ENCODE measurements at places on chromosomes 3 and 15. TPM values are rescaled to one million over a fixed set of nuclear protein-coding genes. Genes with fewer than 3 reads are reported as not detected.

DNA sequence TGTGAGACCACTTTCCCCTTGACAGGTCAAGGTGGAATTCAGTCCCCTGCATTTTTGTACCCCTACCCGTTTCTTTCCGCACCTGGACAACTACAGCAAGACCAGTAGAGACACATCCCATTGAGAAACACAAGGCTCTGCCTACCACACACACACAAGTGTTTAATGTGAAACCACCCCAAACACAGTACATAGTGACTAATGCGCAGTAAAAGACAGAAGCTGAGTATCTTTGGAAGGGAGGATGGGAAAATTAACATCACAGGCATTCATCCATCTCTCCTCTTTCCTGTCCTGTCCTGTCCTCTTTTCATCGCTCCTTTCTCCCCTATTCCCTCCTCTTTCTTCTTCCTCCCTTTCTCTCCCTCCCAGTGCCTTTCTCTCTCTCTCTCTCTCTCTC, 64.8 kb downstream of the SCN11A start:
- DNase-seq = no peak

DNA sequence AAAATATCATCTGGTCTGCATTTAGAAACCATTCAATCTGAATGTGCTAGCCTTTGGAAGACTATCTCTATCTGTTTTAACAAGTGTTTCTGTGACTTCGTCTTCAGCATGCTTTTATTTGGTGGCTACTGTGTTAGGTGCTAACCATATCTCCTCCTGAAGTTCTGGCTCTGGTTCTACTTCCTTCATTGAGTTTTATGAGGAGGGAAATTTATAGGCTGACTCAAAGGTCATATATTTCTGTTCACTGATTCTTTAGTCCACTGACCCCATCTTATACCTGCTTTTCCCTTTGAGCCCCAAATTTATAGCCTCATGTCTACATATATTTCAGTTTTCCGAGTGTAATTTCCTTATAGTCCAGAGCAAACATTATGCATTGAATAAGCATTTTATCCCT, 295.0 kb upstream of the RASGRP1 start:
- DNase-seq = no peak

NKTR gene
- 79.5 TPM for polyA plus RNA-seq

GUCA1C gene
- not detected for polyA plus RNA-seq

GOLGA6B gene
- polyA plus RNA-seq = 0.32 TPM

- no peak for DNase-seq
Observed at GRCh38 chr3:192906940-192907339, 10.7 kb downstream of the MB21D2 start.

- peak; percentile 31 for DNase-seq
Observed at GRCh38 chr3:176896640-176897039, 300.6 kb downstream of the TBL1XR1 start.

- DNase-seq = no peak
Observed at GRCh38 chr3:23129817-23130216, 73.3 kb upstream of the UBE2E2 start.

NGRN gene
- 158 TPM for polyA plus RNA-seq

- DNase-seq = peak; percentile 55
Observed at GRCh38 chr3:12371525-12372140, 82.8 kb downstream of the PPARG start.

FAM3D gene
- polyA plus RNA-seq = 0.69 TPM

DNA sequence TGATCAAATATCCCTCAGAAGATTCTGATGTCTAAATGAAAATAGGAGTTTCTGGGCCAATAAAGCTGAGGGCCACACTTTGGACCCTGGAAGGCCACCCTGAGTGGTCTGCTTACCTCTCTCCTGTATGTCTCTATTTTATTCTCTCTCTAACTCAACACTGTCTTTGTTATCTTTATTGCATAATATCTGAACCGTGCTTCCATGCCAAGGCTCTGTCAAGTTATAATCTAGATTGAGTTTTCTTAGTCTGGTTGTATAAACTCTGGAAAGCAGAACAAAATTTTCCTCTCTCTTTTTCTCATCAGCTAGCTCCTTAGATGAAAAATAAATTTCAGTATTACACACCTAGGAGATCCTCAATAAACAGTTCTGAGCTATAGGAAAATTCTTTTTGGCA, 36.2 kb upstream of the ACTL6A start:
- DNase-seq = peak; percentile 30

SNURF gene
- polyA plus RNA-seq = 12.0 TPM

- no peak for DNase-seq
Observed at GRCh38 chr3:177005718-177006405, 191.4 kb downstream of the TBL1XR1 start.

DNA sequence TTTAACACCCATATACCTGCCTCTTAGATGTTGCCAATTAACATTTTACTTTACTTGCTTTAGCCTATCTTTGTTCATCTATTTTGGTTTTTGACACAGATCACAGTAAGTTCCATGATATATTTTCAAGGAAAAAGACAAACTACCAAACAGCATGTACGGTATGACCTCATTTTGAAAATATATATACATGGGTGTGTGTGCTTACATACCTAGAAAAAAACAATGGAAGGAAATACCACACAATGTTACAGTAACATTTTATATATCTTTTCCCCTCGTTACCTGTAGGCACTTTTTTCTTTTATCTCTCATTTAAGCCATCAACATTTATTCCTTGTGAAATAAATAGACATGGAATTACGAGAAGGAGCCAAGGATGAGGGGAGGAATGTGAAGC, 170.0 kb downstream of the FOXP1 start:
- no peak for DNase-seq

ATP13A5 gene
- polyA plus RNA-seq = 0.16 TPM

TOMM70 gene
- 34.3 TPM for polyA plus RNA-seq

DNA sequence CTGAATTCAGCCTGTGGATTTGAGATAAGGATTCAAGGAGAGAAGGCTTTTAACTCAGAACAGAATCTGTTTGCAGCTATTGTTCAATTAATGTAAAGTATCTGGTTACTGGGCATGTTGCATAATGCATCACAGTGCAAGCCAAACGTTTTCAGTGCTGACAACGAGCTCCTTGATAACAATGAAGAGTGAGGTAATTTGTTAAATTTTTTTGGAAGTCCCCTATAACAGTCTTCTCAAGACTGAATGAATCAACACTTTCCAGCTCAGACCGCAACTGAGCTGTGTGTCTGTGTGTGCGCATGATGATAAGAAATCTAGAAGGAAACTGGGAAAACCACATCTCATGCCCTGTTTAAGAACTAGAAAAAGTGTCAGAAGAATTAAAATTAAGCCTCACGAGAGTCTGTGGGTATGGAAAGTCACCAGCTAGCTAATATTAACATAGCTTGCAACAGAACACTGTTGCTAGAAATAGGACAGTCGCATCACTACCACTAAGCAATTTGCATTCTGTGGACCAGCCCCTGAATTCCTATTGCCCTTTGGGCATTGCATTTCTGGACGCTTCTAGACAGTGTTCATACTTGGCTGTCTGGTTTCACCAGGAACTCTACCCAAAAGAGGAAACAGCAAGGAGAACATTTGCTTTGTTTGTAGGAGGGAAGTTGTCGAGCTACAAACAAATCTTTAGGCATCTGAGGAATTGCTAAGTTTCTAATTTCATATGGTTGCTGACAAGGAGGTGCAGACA, 43.7 kb upstream of the ATP2C1 start:
- no peak for DNase-seq

DNA sequence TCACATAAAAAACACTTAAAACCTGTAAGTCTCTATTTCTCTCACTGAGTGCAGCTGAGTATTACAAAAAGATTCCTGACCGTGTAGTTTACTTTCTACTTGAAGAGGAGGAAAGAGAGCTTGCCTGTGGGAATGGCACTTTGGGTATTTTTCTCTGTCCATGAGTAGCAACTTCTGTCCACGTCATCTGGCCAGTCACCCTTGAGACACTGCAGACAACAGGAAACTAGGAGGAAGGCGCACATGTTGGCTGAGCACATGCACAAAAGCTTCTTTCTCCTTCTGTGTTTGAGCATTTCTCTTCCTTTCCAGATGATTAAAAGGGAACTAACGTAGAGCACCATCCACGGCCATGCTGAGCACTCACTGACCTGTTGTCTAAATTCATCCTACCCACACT, 19.7 kb downstream of the STARD5 start:
- peak; percentile 76 for DNase-seq

GRCh38 chr3:53659996-53660395, 165.6 kb downstream of the CACNA1D start:
- no peak for DNase-seq

- no peak for DNase-seq
Observed at GRCh38 chr15:85832394-85832793, 37.7 kb upstream of the KLHL25 start.

GRCh38 chr3:123819949-123820348, 64.2 kb downstream of the MYLK start:
- DNase-seq = no peak

- DNase-seq = no peak
Observed at GRCh38 chr15:59159210-59159609, 47.4 kb upstream of the LDHAL6B start.

GRCh38 chr3:195907684-195907933, 742 bp downstream of the TNK2 start:
- no peak for DNase-seq

- DNase-seq = peak; percentile 75
Observed at GRCh38 chr15:55846116-55846707, 103.3 kb upstream of the PRTG start.

DENND4A gene
- 3.5 TPM for polyA plus RNA-seq

CX3CR1 gene
- polyA plus RNA-seq = 1.4 TPM

DNA sequence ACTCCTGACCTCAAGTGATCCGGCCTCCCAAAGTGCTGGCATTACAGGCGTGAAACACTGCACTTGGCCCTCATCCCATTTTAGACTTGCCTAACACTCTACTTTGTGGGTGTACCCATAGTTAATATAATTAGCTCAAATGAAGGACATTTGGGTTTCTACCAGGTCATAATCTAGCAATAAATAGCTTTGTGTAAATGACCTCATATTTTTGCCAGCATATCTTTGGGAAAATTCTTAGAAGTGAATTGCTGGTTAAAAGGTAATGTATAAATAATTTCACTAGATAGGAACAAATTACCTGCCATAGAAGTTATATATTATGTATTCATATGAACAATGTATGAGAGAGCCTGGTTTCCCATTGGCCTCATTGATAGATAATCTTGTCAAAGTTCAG, 206.0 kb downstream of the DIPK2A start:
- DNase-seq = no peak

- DNase-seq = no peak
Observed at GRCh38 chr3:28645149-28645548, 296.5 kb upstream of the AZI2 start.

GRCh38 chr15:79171320-79172031, 80.9 kb upstream of the RASGRF1 start:
- DNase-seq = no peak

- no peak for DNase-seq
Observed at GRCh38 chr3:194045919-194046318, 90.0 kb upstream of the HES1 start.

DNA sequence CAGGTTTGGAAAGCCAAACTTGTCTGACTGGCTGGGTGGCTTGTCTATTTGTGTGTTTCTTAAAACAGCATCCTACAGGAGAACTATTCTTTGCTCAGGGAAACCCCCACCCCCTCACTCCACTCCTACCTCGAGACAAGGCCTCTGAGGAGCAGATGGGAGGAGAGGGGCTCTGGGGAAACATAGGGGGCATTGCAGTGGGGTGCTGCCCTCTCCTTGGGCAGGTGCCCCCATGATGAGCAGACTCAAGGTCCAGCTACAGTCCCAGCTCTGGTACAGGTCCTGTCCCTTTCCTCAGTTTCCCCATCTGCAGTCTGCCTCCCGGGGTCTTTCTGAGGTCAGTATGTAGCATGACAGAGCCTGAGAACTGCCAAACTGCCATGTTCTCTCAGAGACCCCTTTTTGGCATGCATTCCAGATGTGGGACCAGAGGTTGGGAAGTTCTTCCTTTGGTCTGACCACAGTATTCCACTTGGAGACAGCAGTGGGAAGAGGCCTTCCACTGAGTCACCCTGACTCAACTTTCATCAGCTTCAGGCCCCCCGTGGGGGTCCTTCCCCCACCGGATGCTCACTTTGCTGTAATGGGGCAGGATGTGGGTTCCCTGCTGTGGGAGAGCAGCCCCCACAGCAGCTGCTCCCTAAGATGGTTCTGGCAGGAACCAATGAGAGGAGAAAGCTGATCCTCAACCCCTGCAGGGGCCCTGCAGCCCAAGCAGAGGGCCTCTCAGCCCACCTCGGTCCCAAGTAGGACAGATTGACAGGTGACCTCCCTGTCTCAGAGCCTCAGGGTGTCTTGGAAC, 32.3 kb upstream of the CYP11A1 start:
- DNase-seq = peak; percentile 49

- no peak for DNase-seq
Observed at GRCh38 chr3:16395212-16395611, 118.3 kb downstream of the RFTN1 start.

RBP2 gene
- polyA plus RNA-seq = 0.26 TPM

DNA sequence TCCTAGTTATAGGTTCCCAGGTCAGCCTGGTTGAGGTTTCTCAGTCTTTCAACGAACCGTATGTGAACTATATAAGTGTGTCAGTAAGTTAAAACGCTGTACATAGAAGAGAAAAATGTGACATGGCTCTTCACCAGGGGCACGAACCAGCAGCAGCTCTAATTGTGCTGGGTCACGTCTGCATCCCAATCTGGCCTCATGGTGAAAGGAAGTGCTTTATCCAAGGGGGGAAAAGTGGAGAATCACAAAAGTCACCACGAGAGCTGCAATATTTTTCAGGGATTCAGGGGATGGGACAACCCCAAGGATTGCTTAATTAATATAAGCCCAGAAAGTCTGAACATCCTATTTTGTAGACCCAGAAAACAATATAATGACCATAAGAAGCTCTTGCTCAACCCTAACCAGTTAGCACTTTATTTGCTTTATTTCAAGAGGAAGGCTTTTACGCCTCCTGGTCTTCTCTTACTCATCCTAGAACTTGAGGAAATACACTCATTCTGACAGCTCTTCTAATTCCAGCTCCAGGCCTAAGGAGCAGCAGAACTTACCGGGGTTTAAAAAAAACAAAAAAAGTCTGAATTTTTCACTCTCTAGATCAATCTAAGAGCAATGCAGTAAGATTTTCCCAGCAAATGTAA, 16.5 kb downstream of the ANXA2 start:
- DNase-seq = no peak

DNA sequence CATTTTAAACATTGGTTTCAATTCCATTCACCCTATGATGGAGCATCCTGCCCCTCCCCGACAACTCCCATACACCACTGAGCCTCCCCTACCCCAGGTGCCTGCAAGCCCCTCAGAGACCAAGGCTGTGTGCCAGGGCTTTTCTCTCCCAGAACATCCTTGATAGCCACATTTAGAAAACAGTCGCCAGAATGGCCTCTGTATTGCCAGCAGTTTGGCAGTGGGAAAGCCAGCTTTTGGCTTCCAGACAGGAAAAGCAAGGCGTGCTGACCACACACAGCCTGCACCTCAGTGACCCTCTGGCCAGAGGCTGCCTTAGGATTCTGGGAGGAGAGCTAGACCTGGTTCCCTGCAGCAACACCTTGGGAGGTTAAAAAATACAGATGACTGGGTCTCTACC, 18.2 kb upstream of the HRH1 start:
- peak; percentile 46 for DNase-seq

DNA sequence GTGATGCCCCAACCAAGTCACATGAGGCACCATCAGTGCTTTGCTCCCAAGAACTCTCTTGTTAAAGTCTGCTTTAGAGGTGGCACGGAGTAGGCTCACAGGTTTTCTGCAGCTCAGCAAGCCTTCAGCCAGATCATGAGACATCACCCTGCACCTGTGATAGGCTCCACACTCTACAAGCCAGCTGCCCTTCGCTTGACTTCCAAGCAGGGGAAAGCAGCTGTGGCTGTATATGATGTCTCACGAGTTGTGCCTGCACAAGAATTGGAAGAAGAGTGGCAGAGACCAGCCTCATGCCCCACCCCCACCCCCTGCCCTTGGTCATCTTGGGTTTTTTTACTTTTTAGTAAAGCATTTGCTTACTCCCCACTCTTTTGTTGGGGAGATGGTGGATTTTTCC, 22.5 kb downstream of the MRPS11 start:
- no peak for DNase-seq

Data from cardiac muscle cell (in vitro differentiated cells and primary cell).